SIG-M5 (cell line): ENCODE measurements at places on chromosomes 13 and 19.

- DNase-seq, result no peak
These were observed 220.1 kb downstream of the FOXO1 start for GRCh38 chr13:40446365-40446764.

DNA sequence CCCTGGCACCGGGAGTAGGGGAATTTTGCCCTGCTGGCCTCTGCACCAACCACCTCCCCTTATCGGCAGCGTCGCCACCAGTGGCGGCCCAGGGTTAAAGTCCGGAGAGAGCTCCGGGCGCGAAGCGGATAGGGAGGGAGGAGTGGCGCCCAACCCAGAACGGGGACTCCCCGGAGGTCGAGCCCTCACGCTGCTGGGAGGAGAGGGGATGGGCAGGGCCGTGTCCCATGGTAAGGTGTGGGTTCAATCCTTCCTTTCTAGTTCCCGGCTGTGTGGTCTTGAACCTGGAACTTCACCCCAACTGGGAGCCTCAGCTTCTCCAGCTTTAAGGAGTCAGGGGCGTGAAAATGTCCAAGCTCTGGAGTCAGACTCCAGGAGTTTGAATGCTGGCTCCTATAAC is 23.3 kb upstream of the BCL3 start:
- DNase-seq, result no peak

DNA sequence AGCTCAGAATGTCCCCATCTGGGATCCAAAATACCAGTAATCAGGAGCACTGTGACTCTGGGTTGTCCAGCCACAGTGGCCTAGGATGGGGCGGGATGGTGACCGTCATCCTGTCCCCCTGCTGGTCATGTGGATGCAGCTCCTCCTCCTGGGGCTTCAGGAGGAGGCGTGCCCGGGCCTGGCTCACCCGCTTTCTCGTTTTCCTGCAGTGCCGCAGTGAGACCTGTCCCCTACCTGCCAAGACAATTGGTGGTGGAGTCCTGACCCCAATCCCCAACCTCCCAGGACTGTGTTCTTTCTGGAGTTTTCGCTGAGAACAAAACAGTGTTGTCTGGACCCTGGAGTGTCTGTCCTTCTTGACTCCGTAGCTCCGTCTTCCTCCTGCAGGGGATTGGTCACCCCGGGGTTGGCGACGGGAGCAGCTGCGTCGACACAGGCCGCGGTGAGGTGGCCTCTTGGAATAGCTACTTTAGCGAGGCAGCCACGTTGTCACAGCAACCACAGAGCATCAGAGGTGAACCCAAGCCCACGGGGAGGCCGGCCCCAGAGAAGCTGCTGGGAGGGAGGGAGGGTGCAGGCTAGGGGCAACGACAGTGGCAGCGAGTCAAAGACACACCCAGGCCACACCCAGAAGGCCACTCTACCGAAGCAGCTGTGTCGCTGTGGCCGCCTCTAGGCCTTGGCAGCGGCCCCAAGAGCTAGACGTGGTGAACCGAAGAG is 10.2 kb upstream of the EMC10 start:
- no peak for DNase-seq

DNA sequence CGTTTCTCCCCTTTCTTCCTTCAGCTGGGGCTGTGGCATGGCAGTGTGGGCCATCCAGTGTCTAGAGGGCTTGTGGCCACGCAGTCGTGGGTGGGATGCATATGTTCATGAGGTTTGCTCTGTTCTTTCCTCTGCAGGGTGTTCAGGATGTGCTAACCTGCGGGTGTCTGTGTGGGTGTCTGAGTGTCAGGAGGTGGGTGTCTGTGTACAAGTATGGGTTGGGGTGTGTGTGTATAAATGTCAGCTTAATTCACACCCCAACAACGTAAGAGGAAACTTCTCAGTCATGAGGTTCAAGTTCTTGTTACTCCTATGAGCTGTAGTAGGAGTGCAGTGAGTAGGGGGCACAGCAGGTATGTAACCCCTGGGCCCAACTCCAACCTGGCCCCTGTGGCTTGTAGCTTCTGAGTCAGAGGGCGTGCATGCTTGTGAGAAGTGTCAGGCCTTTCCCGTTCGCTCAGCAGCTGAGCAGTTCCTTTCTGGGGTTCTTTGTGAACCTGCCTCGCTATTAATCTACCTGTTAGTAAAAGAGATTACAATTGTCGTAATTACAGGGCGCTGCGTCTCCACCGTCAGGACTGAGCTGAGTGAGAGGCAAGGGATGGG is 49.1 kb downstream of the NFIX start:
- no peak for DNase-seq

DNA sequence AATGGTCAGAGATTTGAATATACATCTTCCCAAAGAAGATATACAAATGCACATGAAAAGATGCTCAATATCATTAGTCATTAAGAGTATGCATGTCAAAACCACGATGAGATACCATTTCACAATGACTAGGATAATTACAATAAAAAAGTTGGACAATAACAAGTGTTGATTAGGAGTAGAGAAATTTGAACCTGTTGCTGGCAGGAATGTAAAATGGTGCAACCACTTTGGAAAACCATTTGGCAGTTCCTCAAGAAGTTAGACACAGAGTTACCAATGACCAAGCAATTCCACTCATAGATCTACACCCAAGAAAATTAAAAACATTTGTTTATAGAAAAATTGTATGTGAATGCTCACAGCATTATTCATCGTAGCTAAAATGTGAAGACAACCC is 33.2 kb upstream of the STARD13 start:
- no peak for DNase-seq

- no peak for DNase-seq
These were observed 197.4 kb downstream of the DLEU7 start for GRCh38 chr13:50646070-50646469.

GRCh38 chr19:45439190-45439568 is 15.5 kb upstream of the ERCC1 start:
- DNase-seq, result no peak

DNA sequence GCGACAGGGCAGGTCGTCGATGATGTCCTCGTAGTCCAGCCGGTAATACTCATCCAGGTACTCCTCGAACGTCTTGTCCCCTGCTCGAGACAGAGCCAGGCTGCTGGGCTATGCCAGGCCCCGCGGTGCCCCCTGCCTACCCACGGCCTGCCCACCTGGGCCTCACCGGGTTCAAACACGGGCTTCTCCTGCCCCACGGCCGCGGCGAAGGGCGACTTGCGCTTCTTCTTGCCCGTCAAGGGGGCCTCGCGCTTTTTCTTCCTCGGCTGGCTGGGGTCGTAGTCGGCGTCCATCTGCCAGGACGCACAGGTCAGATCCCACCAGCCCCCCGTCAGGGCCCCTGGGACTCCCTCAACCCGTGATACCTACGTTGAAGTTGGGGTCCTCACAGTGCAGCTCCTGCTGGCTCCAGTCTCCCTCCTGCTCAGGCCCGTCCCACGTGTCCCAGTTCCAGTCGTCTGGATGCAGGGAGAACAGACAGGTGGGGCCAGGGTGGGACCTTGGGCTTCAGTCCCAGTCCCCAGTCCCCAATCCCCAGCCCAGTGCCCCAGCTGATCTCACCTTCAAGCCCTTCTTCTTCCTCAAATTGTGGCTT is 8.1 kb downstream of the KRI1 start:
- DNase-seq, result no peak

DNA sequence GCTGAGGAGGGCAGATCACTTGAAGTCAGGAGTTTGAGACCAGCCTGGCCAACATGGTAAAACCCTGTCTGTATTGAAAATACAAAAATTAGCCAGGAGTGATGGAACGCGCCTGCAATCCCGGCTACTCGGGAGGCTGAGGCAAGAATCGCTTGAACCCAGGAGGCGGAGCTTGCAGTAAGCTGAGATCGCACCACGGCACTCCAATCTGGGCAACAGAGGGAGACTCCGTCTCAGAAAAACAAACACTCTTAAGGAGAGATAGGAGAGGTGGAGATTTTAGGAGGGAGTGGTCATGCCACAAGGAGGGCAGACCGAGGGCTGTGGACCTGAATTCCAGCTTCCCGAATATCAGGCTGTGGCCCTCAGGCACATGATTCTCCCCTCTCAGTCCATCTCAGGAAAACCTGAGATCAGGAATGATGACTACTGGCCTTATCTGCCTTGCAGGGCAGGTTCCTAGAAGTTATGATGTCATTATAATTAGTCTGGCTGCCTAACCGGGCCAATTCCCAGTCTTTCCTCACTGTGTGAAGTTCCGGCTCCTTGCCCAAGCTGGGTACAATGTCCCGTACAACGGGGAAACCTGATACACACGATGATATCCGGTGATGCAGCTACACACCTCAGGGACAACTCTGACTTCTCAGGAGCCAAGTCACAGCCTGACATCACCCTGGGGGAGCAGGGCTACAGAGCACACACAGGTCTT is 2.5 kb downstream of the SLC35E1 start:
- no peak for DNase-seq

- DNase-seq, result peak; percentile 91
These were observed 65.0 kb downstream of the RASA3 start for GRCh38 chr13:114067381-114067885.

GRCh38 chr19:38718747-38719543 is 25.3 kb downstream of the CAPN12 start:
- DNase-seq, result no peak

DNA sequence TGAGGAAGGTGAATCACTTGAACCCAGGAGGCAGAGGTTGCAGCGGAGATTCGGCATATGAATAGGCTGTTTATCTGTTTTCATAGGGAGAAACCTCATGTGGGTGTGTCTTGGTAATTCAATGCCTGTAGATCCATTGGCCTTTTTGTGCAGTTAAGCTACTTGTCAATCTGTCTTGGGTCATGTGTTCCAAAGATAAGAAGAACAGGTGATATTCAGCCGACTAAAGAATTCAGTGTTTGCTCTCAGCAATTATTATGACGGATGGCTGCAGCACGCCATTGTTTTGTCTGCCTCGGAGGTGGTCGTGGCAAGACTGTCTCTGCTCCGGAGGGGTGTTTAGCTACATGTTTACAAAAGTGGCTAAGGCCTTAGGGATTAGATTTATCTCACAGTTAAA is 573.0 kb upstream of the PCDH9 start:
- no peak for DNase-seq

DNA sequence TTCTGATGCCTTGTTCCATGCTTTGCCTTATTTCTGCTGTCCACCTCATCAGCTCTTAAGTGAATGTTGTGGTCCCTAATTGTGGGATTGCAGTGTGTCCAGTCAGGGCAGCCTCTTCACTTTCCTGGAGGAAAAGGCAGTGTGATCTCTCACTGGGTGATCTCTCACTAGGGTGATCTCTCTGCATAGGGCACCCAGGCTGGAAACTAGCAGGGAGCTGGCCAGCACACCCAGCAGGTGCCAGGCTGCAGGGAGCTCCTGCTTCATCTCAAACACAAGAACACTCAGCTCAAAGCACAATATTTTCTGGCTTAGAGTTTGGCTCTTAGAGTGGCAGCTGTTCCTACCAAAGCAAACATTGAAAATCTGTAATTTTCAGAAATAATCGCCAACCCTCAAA is 36.5 kb upstream of the TSHZ3 start:
- no peak for DNase-seq

DNA sequence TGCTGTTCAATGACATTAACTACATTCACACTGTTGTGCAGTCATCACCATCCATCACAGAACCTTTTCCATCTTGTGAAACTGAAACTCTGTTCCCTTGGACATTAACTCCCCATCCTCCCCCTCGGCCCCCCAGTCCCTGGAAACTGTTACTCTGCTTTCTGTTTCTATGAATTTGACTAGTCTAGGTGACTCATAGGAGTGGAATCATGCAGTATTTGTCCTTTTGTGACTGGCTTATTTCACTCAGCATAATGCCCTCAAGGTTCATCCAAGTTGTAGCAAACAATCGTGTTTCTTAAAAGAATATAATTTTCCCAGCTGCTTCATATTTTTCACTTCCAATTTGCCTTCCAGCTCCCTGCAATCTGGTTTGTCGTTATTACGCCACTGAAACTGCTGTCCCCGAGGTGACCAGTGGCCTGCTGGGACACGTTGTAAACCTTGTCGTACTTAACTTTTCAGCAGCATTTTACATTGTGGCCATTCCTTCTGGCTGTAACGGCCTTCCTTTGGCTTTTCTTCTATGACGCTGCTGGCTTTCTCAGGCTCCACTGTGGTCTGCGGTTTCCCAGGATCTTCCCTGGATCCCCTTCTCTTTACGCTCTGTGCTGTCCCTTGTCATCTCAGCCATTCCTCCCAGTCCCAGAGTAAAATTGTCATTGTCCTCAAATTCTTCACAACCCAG is 74.0 kb downstream of the DHRS12 start:
- DNase-seq, result no peak

- DNase-seq, result no peak
These were observed 14.2 kb upstream of the TUBGCP3 start for GRCh38 chr13:112602189-112602588.

DNA sequence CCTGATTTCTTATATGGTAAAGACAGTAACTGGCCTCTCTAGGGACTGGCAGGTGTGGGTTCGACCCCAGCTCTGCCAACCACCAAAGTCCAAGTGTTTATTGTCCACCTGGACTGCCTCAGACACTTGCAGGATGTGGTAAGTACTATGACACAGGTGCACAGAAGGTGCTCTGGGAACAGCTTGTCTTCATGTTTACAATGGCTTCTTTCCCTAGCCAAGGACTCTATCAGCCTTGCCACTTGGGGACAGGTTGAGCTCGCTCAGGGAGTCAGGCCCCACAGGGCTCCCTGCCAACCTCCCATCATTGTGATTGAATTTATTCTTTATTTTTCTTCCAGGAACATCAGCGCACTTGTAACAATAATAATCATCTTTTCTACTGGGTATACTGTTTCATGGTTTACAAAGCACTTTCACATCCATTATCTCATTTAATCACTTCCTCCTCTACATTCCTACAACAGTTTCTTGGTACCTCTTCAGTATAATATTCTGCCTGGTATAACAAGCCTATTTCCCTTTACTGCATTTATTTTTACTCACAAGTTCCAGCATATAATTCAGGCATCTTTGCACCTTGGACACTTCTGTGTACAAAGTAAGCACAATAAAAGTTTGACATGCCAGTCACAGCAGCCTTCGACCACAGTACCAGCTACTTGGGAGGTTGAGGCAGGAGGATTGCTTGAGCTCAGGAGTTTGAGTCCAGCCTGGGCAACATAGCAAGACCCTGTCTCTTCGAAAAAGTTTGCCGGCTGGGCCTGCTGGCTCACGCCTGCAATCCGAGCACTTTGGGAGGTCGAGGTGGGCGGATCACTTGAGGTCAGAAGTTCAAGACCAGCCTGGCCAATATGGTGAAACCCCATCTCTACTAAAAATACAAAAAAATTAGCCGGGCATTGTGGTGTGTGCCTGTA is 24.2 kb upstream of the GATAD2A start:
- DNase-seq, result no peak
